NCI-H1417 treated with DMSO at 0.1 percent for 48 hours (cell line): ENCODE measurements at places on chromosomes 3 and 15.

DNA sequence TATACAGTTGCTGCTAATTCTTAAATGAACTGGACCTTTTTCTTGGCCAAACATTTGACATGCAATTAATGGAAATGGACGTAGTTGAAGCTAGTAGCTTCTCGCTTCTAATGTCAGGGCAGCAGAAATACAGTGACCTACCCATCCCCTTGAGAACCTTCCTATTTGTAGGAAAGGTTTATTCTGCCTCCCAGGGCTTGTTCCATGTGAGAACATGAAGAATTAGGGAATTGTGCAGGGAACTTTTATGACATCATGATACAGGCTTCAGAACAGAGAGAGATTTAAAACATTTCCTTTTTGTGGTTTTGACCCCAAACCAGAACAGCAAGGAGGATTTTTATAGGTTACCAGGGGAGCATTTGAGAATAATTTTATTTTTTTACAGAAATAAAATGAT, 406.6 kb upstream of the PPP2R3A start:
- no peak for DNase-seq

GRCh38 chr3:176159796-176160195, 1037.5 kb downstream of the TBL1XR1 start:
- DNase-seq, result no peak

DNA sequence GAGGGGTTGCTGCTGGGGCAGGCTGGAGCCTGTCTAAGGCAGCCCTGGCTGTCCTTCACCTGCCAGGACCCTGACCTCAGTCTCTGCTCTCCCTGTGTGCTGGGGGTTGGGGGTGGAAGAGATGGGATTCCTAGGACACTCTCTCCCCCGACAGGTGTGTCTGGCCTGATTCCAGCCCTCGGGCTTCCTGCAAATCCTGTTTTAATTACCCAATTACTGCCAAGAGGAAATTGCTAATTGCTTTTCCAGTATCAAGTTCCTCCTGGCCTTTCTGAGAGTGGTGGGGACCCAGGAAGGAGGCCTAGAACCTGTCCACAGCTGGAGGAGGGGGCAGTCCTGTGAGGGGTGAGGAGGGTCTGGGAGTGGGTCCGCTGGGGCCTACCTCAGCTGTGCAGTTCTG, 15.8 kb downstream of the PLXNA1 start:
- no peak for DNase-seq

GRCh38 chr15:67192185-67192820, 62.2 kb downstream of the AAGAB start:
- no peak for DNase-seq
